Activated B cell treated with CpG ODN at 0.5 μM for 24 hours (primary cell): ENCODE measurements at places on chromosomes 7 and 10.

GRCh38 chr10:14182781-14183180, 147.9 kb downstream of the FRMD4A start:
- DNase-seq = no peak

GRCh38 chr7:150323682-150324372, 482 bp upstream of the ACTR3C start:
- DNase-seq = no peak

GRCh38 chr7:30750683-30751650, 968 bp upstream of the INMT start:
- no peak for DNase-seq

- DNase-seq = no peak
Measured at GRCh38 chr10:28463141-28463540, 69.8 kb upstream of the WAC start.

- no peak for DNase-seq
Measured at GRCh38 chr10:27804136-27804535, 58.5 kb upstream of the MKX start.

DNA sequence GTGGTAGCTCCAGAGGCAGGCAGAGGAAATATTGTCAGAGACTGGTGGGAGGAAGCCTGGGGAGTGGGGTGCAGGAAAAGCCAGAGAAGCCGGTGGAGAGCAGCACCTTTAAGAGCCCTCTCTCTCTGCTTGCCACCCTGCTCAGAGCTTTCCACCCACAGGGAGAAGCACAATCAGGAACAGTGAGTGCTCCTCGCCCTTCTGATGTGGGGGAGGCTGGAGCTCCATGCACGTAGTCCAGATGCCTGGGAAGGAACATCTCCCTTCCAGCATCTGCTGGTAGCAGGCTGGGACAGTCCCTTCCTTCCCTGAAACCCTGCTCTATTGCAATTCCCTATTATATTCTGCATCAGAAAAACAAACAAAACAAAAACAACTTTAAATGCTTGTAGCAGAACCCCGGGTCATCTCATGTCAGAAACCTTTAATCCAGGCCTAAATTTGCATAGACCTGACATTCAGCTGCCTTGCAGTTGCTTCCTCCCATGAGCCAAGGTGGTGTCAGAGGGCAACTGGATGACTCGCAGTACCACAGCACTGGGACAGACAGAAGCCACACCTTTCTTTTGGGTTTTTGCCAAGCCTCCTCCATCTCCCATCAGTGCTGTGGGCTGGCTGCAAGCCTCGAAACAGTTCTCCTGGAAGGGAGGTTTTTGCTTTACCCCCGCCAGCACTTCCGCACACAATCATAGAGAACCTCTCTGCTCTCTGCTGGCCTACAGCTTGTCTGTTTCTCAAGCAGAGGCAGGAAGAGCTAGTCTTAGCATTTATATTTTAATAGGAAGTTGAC, 13.1 kb downstream of the AVPI1 start:
- DNase-seq = no peak

- no peak for DNase-seq
Measured at GRCh38 chr10:49257154-49257553, 41.8 kb upstream of the C10orf71 start.

DNA sequence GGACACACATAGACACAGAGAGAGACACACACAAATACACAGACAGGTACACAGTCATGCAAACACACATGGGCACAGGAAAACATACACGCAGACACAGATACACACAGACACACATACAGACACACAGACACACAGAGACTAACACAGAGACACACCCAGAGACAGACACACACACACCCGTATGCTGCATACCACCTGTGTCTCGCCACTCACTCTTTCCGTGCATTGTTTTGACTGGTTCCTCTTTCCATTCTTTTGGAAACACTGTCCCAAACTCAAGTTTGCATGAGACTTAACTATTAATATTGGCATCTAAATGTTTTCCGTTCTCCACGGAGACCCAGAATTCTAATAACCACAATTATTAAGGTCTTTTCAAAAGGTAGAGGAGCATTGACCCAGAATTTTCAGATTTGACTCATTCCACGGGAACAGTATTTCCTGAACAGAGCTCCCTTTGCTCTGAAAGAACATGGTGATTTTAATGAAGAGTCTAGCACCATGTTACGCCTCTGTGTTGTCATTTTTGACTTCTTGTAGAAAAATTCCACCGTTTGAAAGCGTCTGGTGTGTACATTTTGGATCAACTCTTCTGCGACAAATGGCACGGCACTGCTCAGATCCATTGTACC, 141.2 kb upstream of the RNF32 start:
- DNase-seq = no peak

GRCh38 chr10:52226197-52226847, 87.8 kb upstream of the DKK1 start:
- no peak for DNase-seq

GRCh38 chr7:129529643-129530042, 27.3 kb downstream of the SMKR1 start:
- DNase-seq = no peak

GRCh38 chr7:2593036-2593727, 34.4 kb downstream of the IQCE start:
- no peak for DNase-seq

GRCh38 chr7:101164071-101164840, 1.1 kb downstream of the VGF start:
- peak; percentile 37 for DNase-seq

- no peak for DNase-seq
Measured at GRCh38 chr10:113663142-113663541, 699 bp downstream of the NRAP start.
